ENCODE measurements at places on chromosomes 16 and 17.

DNA sequence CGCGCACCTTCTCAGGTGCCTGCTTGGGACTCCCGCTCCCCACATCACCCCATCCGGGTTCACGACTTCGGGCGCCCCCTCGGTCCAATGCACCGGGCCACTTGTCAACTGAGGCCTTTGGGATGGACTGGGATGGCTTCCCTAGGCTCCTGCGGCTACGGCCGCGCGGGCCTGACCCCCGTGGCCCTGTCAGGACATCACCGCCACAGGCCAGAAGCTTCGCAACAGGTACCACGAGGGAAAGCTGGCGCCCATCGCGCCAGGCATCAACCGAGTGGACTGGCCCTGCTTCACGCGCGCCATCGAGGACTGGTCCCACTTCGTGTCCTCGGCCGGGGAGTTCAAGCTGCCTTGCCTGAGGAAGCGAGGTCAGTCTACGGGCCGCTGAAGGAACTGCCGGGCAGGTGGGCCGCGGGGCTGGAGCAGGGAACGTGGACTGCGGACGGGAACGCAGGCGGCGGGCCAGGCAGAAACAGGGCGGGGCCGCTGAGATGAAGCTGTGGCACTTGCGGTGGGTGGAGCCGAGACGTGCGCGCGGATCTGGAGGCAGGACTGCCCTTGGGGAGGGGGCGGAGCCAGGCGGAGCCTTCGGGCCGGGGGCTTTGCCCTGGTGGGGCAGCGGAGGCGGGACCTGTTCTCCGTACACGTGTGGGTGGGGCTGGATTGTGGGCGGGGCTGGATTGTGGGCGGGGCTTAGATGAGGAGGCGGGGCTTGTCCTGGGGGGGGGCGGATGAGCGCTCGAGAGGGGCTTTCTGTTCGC lies 13.7 kb upstream of the CNGB1 start:
- DNase-seq = peak; percentile 81

DNA sequence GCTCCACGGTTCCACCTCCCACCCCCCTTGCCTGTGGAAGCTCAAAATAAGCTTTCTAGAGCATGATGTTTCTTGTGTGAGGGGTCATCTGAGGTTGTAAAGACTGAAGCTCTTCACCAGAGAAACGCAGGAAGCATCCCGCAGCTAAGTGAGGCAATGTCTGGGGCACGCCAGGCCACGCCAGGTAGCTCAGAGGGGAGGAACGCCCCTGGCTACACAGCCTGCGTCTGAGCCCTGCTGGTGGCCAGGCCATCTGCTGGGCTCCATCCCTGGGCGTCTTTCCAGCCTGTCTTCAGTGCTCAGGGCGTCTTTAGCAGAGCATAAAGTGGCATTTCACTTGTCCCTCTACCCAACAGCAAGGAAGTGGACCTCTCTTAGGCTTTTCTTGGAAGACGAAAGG lies 15.2 kb downstream of the SOCS3 start:
- no peak for DNase-seq

- DNase-seq = no peak
These were observed 17.4 kb downstream of the ZNF276 start for GRCh38 chr16:89738538-89739317.

DNA sequence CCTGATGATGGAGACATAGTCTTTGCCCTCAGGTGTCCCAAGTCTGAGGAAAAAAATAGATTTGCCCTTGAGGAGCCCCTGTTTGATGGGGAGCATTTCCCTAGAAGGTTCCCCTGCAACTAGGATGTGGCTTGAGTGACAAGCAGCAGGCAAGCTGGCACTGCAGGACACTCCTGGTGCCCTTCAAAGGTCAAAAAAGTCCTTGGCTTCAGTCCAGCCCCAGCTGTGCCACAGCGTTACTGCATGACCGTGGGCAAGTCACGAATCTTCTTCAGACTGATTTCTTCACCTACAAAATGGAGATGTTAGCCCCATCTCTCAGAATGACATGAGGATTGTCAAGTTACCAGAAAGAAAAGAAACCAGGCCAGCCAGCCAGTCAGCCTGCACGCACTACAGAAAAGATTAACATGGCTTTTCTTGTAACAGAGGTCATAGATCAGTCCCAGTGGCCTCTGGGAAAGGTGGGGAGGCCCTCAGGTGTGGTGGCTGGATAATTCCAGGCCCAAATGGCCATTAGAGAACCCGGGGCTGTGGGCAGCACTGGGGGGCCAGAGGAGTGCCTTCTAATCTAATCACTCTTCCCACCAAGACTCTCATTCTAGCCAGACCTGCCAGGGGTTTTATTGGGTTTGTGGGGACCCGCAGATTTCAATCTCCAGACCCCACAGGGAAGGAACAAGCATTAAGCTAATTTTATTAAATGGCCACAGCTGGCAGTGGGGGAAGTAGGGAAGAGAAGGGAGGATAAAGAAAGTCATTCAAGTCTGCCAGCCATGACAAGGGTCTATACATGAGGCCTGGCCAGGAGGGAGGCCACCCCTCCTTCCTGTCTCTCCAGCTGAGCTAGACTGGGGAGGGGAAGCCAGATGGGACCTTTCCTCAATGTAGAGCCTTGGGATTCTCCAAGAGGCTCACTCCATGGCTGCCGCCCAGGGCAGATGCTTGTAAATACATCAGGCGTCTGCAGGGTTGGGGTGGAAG lies 9.7 kb upstream of the KIF18B start:
- DNase-seq = no peak

- no peak for DNase-seq
These were observed 40.9 kb downstream of the DHRS7C start for GRCh38 chr17:9750524-9750923.

DNA sequence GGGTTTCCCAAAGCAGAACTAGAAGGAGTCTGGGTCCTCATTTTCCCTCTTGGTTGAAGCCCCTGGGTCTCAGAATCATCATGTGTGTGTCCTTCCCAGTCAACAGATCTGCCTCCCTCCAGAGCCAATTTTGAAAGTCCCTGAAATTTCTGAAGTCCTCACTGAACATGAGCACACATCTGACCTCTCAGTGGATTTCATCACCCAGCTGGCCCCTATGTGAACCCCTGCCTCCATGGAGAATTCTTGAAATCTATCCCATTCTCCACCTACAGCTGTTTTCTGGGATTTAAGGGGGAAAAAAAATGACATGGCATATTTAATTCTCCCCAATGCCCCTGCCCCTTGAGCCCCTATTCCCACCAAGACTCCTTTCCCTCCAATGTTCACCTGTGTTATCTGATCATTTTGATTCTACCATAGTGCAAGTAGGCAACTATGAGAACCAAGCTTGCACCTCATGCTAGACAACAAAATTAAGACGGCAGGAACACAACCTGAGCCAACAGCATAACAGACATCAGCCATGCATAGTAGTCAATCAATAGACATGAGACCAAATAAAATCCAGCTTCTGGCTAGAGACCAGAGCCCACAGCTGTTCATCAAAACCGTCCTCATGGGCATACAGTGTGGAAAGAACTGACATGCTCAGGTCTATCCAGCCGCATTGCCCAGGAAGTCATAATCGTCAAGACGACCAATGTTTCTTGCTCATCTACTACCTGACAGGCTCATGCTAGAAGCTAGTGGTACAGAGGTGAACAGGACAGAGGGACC lies 14.9 kb downstream of the SOX9 start:
- no peak for DNase-seq

DNA sequence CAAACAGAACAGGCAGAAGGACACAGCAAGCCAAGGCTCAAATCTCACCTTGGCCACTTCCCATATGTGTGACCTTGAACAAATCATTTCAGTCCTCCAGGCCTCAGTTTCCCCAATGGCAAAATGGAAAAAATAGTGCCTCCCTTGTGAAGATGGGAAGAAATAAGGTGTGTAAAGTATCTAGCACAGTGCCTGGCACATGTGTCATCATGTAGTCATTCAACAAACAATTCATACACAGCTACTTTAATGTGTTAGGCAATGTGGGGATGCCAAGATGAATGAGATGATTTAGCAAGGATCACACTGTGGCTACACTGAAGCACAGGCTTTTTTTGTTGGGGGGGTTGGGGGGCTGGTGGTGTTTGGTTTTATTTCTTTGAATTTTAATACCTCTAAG lies 13.3 kb downstream of the SRCIN1 start:
- DNase-seq = no peak

GRCh38 chr17:67679721-67680120 lies 38.0 kb upstream of the NOL11 start:
- DNase-seq = no peak

DNA sequence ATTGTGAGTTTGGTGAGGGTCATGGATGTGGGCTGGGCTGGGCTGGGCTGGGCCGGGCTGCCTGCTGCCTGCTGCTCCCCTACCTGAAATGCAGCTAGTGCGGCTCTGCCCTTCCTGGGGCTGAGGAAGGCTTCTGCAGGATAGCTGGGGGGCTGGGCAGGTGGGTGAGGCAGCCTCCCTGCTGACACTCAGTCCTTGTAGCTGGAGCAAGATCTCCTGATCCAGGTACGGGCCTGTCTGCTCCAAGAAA lies 4.7 kb downstream of the RPL13 start:
- no peak for DNase-seq

DNA sequence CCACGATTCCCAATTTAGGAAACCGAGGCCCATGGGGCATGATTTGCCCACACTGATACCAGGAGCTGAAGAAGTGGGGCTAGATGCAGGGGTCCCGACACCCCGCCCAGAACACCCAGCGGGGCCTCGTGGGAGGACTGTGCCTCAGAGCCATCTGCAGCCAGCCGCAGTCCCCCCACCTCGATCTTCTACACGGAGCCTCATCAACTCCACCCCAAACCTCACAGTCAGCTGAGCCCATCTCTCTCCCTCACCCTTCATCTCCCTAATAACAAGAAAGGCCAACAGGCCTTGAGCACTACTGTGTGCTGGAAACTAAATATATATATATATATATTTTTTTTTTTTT lies 4.2 kb downstream of the ITGAE start:
- DNase-seq = no peak

- DNase-seq = no peak
These were observed 27.7 kb downstream of the PRMT7 start for GRCh38 chr16:68338326-68339119.

GRCh38 chr16:7805686-7806396 lies 473.2 kb downstream of the RBFOX1 start:
- no peak for DNase-seq

DNA sequence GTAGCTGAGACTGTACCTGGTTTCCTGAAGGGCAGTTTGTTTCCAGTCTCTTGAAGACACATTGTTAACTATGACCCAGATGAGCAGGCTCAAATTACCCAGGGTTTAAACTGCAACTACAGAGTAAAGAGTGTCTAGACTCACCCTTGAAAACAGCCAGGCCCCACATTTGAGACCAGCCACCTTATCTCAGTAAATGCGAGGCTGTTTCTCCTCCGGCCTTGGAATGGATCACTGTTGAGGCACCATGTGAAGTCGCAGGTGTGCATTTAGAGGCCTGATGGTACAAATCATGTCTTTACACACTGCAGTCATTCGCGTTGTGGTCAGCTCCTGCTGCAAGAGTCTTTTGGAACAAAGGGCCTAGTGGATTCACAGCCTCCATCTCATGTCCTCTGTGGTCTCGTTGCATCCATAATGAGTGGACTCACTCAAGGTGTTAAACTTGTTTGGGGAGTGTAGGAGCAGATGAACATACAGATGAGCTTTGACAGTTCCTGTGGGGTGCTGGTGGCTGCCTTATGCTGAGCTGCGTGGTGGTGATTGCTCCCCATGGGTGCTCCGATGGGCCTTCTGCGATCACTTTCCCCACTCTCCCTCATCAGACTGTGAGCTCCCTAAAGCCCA lies 18.5 kb upstream of the N4BP1 start:
- DNase-seq = no peak

DNA sequence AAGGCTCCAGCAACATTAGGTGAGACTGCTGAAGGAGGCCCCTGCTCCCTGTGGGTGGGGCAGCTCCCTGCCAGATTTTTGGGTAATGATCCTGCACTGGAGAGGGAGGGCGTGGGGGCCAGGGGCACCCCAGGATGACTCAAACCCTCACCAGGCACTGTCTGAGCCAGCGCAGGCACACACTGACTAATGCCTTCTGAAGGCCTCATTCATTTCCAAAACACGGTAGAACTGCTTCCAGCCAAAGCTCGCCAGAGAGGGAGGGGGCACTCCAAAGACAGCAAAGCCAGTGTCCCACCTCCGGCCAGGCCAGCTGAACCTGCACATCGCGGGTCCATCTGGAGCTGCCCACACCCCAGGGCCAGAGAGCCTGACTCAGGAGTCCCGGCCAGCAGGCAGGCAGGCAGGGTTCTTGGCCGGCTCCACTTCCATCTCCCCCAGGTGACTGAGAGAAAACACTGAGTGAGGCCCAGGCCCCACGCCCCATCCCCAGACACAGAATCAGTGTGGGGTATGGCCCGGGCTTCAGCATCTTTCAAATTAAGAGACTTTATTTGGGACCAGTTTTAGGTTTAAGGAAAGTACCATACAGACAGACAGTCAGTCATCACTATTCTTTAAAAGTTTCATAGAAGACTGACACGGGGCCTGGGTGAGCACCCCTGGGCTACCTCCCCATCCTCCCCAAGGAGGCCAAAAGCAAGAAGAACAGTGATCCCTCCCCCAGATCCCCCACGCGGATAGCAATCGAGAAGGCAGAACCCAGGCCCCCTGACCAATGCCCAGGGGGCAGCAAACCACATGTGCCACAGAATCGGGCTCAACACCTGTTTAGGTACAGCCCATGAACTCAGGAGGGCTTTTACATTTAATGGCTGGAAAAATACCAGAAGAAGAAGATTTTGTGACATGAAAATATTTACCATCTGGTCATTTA lies 2.3 kb downstream of the PIEZO1 start:
- no peak for DNase-seq

DNA sequence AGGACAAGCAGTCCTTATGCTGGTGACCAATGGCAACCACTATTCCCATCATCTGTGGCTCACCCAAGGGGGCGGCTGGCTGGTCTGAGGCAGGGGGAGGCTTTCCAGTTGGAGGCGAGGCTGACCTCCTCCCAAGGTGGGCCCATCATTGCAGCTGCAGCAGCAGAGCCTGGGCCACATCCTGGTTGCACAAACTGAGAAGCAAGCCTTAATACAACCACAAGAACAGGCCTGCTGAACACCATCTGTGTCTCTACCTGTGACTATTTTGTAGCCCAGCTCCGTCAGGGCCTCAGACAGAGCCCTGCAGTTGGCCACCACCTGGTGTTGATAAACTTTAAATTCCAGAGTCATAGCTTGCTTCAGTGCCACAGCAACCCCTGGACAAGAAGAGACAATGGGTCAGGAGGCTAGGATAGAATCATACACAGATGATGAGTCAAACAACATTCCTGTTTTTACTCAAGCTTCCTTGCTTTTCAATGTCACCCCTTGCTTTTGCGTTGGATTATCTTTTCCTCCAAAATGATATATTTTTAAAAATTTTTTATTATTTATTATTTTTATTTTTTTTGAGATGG lies 17.9 kb downstream of the SMCR8 start:
- no peak for DNase-seq

- no peak for DNase-seq
These were observed 1034.8 kb upstream of the RBFOX1 start for GRCh38 chr16:6297666-6298410.

GRCh38 chr17:32558997-32559650 lies 72.3 kb downstream of the CDK5R1 start:
- DNase-seq = peak; percentile 61

- peak; percentile 48 for DNase-seq
These were observed 31.1 kb upstream of the JPH3 start for GRCh38 chr16:87570938-87571867.
